ENCODE measurements at places on chromosomes 3 and 15. TPM values are rescaled to one million over a fixed set of nuclear protein-coding genes. Genes with fewer than 3 reads are reported as not detected.

The SH3GL3 gene
- total RNA-seq = not detected

The ZNF660 gene
- total RNA-seq = 0.61 TPM

The TNFAIP8L3 gene
- not detected for total RNA-seq

- no peak for DNase-seq
- no peaks in the 10 kb centered on the region for H3K4me1 ChIP-seq
- no peak overlapping the region for H3K4me3 ChIP-seq
- H3K36me3 ChIP-seq = no peaks in the 10 kb centered on the region
Observed at GRCh38 chr15:93645594-93645993, 556.6 kb upstream of the RGMA start.

DNA sequence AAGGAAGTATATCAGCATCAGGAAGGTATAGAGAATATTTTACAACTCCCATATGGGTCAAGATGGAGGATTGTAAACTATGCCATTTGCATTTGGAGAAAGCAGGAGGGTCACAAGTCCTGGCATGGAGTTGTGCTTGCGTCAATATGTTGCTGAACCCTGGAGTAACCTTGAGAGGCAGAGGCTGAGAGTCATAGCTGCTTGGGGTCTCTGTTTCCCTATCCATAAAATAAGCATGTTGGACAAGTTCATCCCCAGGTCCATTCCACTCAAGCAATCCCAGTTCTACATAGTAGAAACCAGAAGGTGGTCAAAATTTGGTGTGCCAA, 273.6 kb downstream of the MECOM start:
- no peak for DNase-seq
- H3K4me1 ChIP-seq = no peaks in the 10 kb centered on the region
- H3K27me3 ChIP-seq = no peaks in the 10 kb centered on the region
- no peak overlapping the region for H3K4me3 ChIP-seq

- H3K36me3 ChIP-seq = no peaks in the 10 kb centered on the region
- no peaks in the 10 kb centered on the region for H3K4me1 ChIP-seq
- no peaks in the 10 kb centered on the region for H3K27me3 ChIP-seq
- no peak for DNase-seq
Observed at GRCh38 chr3:197350446-197350845, 52.0 kb upstream of the DLG1 start.

DNA sequence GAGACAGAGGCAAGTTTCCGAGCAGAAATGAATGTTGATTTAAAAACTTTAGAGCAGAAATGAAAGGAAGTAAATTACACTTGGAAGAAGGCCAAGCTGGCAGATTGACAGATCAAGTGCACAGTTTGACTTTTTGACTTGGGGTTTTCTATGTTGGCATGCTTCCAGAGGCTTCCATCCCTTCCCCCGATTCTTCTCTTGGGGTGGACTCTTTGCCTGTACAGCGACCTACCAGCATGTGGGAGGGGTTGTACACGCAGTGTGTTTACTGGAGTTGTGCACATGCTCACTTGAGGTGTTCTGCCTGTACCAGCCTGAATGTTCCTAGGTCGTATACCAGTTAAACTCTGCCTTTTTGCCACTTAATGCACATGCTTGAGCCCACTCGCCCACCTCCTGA, 701.5 kb upstream of the GBE1 start:
- DNase-seq = no peak
- no peak overlapping the region for H3K27ac ChIP-seq
- H3K4me1 ChIP-seq = no peaks in the 10 kb centered on the region
- no peak overlapping the region for H3K4me3 ChIP-seq

DNA sequence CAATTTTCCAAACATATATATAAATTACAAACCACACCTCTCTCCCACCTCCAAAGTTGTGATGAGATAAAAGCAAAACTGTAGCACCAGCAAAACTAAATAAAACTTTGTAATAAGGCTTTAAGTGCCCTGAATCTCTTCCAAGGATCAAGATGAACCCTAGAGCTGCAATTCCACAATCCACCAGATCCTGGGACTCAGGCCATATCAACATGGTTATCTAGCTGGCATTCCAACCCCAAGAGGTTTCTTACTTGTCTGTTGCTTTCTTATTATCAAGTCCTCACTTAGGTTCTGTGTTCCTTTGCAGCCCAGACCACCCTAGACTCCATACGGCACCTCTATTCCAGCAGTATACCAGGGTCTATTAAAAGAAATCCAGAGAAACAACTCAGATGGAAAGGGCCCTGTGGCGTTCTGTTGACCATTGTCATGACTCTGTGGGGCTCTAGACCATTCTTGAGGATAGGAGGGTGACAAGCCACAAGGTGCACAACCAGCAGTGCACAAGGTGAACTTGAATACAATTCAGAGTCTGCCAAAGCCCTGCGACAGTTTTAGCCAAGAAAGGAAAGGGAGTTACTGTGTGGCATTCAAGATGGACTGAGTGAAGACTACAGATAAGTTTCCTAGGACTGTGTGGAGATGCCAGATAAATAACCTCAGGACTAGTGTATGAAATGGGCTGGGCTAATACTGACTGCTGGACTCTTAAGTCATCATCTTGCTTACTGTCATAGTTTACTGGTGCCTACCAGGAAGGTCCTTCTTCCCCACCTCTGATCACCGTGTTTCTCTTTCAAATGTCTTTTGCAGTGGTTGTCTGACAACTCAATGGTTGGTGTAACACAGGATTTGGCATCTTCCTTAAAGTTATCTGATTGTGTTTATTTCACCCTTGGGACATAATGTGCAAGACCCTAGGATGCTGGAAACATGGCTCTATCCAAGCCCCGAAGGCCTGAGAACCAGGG, 27.2 kb downstream of the ACKR2 start:
- no peak overlapping the region for H3K27ac ChIP-seq
- no peaks in the 10 kb centered on the region for H3K36me3 ChIP-seq
- no peak overlapping the region for H3K4me3 ChIP-seq
- no peak for DNase-seq
- H3K4me1 ChIP-seq = no peaks in the 10 kb centered on the region
- no peaks in the 10 kb centered on the region for H3K27me3 ChIP-seq

GRCh38 chr15:76664411-76664810, 240.7 kb downstream of the SCAPER start:
- no peak overlapping the region for H3K4me3 ChIP-seq
- H3K36me3 ChIP-seq = no peaks in the 10 kb centered on the region
- DNase-seq = no peak
- H3K4me1 ChIP-seq = no peaks in the 10 kb centered on the region
- no peaks in the 10 kb centered on the region for H3K27me3 ChIP-seq
